ENCODE measurements at places on chromosomes 2 and 18.

DNA sequence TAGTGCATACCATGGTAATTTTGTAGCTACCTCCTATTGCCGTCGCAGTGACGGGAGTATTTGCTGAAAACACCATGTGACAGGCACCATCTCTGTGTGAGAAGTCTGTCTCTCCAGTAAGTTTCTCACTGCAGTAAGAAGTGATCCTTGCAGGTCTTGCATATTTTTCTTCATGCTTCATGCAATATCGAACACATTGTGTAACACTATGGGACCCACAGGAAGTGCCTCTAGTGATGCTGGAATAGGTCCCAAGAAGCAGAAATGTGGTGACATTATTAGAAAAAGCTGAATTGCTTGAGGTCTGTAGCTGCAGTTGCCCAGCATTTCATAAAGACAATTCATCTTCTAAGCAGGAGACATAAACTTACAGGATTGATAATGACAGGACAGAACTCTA is 167.6 kb downstream of the DCDC2C start:
- DNase-seq: no peak

GRCh38 chr2:50781646-50782045 is 250.3 kb downstream of the NRXN1 start:
- no peak for DNase-seq

DNA sequence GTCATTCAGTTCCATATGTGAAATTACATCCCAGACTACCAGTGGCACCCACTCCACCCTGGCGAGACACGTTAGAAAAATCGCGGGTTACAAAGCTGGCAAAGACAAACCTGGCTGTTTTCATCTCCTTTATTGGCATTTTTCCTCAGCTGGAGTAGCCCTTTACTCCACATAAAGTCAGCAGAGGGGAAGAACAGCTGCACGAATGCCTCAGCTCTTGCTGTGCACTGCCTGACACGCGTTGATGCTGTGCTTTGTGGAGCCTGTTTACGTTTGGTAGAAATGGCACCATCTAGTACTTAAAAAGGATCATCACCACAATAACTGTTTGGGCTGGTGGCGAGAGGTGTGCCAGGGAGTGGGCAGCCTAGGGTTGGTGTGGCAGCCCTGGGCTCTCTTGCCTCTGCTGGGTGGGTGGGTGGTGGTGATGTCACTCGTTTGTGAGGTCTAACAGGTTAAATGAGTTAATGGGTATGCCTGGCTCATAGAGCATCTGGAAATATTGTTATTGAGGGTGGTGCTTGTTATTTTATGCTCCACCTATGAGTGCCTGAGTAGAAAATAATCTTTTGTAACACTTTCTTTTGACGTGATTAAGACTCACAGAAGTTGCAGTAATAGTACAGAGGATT is 16.4 kb downstream of the FARP2 start:
- DNase-seq: no peak

DNA sequence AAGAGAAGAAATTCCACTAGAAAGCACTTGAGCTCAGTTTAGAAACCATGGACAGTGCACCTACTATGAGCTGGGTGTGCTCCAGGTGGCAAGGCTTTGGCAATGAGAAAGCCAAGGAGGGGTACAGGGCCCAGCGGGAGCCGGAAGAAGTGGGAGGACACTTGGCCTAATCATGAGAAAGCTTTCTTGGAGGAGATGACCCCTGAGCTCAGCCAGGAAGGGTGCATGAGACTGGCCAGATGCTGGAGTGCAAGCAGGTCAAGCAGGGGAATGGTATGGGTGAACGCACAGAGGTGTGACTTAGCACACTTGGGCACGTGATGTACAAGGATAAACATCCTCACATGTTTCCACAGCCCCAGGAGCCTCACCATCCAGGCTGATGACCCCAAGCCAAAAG is 97.2 kb upstream of the GLI2 start:
- DNase-seq: no peak

DNA sequence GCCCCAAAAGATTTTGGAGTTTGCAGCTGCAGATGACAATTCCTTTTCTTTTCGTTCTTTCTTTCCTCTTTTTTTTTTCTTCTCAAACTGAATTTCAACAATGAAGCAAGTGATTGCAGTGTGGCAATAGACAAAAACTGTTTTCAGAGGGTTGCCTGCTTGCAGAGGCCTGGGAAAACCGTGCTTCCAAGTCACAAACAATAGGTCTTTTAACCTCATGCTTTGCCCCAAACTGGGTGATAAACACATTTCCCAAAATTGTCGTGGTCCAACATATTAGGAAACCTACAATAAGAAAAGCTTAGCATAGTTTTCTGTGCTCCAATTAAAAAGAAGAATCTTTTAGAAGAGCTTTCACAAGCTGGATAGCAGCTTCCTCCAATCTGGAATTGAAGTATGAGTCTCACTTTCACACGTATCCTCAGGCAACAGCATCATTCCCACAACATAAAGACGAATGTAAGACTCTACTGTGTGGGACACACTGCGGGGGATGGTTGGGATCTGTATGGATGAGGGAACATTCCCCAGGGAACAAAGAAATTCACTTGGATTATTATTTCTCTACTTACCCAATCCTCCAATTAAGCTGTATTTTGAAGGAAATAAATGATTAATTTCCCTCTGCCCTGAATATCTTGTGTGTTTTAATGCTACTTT is 656.1 kb downstream of the RNF144A start:
- no peak for DNase-seq

GRCh38 chr18:45248240-45248903 is 366.9 kb upstream of the SLC14A2 start:
- DNase-seq: no peak

GRCh38 chr2:63842149-63843061 is 709 bp downstream of the UGP2 start:
- DNase-seq: no peak

DNA sequence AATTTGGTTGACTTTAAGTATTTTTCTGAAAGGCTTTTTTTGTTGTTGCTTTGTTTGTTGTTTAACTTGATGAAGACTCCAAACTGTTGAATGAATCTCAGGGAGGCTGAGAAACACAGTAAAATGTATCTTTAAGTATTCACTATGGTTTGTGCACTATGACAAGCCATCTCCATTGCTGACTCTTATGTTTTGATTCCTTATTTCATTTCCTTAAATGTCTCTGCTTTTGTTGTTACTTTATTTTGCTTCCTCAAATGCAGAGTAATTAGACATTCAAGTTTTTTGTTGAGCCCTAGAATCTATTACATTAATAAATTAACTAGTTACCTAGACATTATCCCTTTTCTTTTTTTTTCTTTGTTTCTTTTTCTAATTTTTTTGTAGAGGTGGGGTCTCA is 46.3 kb upstream of the SLC39A10 start:
- no peak for DNase-seq

DNA sequence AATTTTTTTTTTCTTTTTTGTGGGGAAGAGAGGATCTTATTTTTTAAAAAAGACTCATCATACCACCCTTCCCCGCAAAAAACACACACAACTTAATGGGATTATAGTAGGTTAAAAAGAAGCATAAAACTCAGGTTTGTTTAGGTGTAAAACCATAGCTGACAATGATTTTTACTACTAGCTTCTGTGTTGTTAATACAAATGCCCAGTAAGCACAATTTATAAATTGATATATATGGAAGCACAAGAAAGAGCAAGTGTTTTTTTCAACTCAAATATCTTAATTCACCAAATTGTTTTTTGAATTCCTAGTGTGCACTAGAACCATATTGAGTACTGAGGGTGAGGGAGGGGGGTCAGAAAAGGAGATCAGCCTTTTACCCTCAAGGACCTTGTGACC is 7.0 kb downstream of the STAT4 start:
- DNase-seq: no peak

- DNase-seq: no peak
Observed at GRCh38 chr18:966759-967576, 62.3 kb downstream of the ADCYAP1 start.

GRCh38 chr18:79392226-79392625 is 3.5 kb upstream of the NFATC1 start:
- no peak for DNase-seq

DNA sequence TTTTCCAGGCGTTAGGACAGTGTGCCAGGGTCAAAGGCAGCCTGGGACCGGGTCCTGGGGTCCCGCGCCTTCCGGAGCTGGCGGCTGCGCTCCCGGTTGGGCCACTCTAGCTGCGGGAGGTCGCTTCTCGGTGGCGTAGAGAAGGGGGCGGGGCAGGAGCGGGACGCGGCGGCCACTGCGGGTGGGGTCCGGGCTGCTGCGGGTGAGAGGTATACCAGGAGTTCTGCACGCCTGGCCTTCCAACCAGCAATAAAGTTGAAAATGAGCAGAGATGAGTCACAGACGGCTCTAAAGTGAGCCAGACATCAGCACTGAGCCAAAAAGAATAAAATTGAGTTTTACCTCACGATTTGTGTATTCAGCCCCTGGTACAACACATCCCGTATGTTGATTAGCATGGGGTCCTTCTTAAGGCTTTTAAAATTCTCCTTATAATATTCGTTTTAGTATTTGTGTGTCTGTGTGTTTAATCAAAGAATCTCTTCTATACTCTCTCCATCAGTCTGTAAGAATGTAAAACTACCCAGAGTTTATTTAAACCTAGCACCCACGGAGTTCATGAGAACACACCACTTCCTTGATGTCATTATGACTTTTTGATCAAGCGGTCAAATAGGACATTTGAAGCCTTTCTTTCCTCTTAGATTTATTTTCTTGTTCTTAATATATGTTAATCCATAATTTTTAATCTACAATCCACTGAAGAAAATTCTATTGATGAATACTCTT is at the start of gene C1GALT1C1L:
TSS of gene C1GALT1C1L (minus strand) at position 108 of the 729 bp plus-strand sequence. CDS start at position 1, 107 bp downstream.
- peak; percentile 44 for DNase-seq

- DNase-seq: no peak
Observed at GRCh38 chr2:105187531-105187930, 54.0 kb upstream of the GPR45 start.

DNA sequence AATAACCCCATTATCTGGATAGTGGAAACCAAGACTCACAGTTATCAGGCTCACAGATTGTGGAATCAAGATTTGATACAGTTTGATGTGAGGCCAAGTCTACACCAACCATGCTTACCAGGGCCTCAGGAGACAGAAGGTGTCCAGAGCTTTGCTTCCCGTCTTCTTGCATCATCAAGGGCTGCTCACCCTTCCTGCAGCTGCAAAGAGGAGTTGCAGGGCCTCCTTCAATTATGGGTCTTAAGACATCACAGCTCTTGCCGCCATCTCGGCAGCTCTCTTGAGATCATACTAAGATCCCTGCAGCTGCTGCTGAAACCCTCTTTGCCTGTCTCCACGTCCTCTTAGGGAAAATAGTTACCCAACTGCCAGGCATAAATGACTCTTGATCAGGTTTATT is 176.0 kb downstream of the MGAT5 start:
- no peak for DNase-seq

DNA sequence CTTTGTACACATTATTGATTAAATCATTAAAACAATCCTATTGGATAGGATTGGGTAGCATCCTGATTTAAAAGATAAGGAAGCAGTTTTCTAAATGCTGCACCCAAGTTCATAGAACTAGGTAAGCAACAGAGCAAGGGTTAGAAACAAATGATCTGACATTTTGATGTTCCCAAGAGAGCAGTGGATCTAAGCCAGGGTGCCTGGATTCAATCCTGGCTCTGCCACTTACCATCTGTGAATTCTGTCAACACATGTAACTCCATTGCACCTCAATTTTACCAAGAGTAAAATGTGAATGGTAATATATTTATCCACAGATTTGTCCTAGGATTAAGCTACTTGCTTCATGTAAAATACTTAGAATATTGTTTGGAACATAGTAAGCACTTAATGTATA is 982.6 kb upstream of the FANCL start:
- DNase-seq: no peak

DNA sequence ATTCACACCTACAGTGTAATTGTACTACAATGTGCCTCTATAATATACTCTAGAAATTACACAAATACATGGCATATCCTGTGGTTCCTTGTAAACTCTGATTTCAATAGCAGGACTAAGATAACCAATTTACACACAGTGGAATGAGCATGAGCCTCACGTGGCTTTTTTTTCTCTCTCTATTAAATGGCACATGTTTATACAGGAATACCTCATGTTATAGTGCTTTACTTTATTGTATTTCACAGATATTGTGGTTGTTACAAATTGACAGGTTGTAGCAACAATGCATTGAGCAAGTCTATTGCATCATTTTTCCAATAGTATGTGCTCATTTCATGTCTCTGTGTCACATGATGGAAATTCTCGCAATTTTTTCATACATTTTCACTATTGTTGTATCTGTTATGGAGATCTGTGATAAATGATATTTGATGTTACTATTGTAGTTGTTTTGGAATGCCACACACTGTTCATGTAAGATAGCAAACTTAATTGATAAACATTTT is 260.0 kb downstream of the FSIP2 start:
- no peak for DNase-seq

- DNase-seq: no peak
Observed at GRCh38 chr18:44123743-44124142, 556.9 kb upstream of the SETBP1 start.

GRCh38 chr2:215777465-215778044 is 235.8 kb downstream of the MREG start:
- no peak for DNase-seq

DNA sequence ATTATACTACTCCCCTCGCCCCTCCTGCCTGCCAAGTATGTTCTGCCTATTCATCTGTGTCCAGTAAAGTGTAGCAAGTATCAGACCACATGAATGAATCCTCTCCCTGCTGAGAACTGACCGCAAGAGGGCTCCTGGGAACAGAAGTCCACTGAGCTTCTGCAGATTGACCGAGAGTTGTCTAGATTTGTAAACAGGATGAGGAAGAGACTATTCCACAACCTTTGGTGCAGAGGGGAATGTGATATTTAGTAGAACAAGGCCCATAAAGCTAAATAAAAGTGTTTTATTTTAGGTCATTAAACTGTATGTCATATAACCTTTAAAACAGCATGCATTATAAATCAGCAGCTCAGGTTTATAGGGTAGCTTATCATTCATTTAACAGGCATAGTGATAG is 377.0 kb downstream of the DCC start:
- DNase-seq: peak; percentile 0

GRCh38 chr2:190515687-190516086 is 18.8 kb downstream of the NEMP2 start:
- DNase-seq: no peak

DNA sequence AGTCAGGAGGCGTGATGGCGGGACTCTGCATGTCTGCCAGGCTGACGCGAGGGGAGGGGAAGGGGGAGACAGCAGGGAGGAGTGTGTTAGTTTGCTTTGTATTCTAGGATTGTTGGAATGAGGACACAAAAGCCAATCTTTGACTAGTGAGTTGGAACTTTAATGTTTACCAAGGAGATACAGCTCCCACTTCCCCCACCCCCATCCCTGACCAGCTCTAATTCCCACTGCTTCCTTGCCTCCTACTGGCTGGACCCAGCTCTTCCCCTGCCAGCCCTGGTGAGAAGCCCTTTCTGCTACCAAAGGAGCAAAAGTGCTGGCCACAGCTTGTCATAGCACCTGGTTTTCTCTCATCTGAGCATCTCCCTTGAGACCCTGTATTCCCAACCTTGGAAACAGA is 84.5 kb downstream of the CELF4 start:
- no peak for DNase-seq

- DNase-seq: no peak
Observed at GRCh38 chr18:13438507-13439056, 220.0 kb downstream of the LDLRAD4 start.
